CD8-positive, alpha-beta T cell (primary cell): ENCODE measurements at places on chromosomes 6 and 20. TPM values are rescaled to one million over a fixed set of nuclear protein-coding genes. Genes with fewer than 3 reads are reported as not detected.

The THEMIS gene
- 26.3 TPM for total RNA-seq

The ASIP gene
- not detected for total RNA-seq

The SRMS gene
- not detected for total RNA-seq

The CALHM4 gene
- not detected for total RNA-seq

The ULBP3 gene
- 1.5 TPM for total RNA-seq

The TJAP1 gene
- total RNA-seq = 29.7 TPM

The MOCS1 gene
- 0.56 TPM for total RNA-seq

The RRAGD gene
- total RNA-seq = 5.6 TPM

The RIMS1 gene
- not detected for total RNA-seq

The DLGAP4 gene
- 17.3 TPM for total RNA-seq

The NKX2-2 gene
- not detected for total RNA-seq

The CD24 gene
- total RNA-seq = 0.90 TPM

The OR2B6 gene
- not detected for total RNA-seq

The SLC24A3 gene
- not detected for total RNA-seq

The ADGRF5 gene
- not detected for total RNA-seq

The BAG2 gene
- 5.0 TPM for total RNA-seq

The EYS gene
- total RNA-seq = not detected
